ENCODE measurements at places on chromosomes 6 and 20.
A peak's percentile ranks its signal among the peaks of the same experiment; 100 is the strongest.

- no peak for DNase-seq
Observed at GRCh38 chr6:98384801-98385200, 449.6 kb upstream of the POU3F2 start.

GRCh38 chr6:14920276-14920675, 325.6 kb upstream of the JARID2 start:
- DNase-seq = no peak

DNA sequence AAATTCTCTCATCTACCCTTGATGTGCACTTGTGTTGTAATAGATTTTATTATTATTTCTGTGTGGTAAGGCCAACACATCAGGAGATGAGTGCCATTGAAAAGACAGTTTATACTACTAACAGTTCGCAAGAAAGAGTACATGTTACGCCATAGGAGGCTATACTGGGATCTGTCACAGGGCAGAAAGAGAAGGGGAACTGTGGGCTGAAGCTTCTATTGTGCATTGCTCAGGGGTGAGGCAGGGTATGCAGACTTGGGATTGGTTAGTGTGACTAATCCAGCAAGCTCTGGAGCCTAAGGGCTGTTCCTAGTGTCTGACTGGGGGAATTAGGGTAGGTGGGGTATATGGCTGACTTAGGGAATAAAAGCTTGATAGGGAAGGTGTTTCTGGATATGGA, 50.9 kb downstream of the GPR63 start:
- no peak for DNase-seq

DNA sequence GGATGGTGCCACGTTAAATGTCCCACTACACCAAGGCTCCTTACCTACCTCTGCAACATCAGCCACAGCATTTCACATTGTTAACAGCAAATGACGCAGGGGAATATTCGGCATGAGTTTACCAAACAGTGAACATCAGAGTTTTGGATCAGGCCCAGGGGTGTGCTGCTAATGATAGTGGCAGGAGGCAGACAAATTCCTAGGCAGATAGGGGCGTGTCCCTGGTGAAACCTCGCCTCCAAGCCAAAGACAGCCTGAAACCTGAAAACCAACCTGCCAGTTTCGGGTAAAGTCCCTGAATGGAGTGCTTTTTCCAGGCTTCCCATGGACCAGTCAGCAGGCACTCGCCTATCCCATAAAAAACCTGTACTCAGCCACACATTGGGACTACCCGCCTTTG, 133.6 kb downstream of the SH3BGRL2 start:
- DNase-seq = no peak

- DNase-seq = no peak
Observed at GRCh38 chr6:39822846-39823815, 31.0 kb downstream of the DAAM2 start.

- no peak for DNase-seq
Observed at GRCh38 chr6:131124336-131125071, 10.8 kb upstream of the AKAP7 start.

GRCh38 chr6:7373739-7374138, 15.8 kb downstream of the CAGE1 start:
- no peak for DNase-seq

- DNase-seq = no peak
Observed at GRCh38 chr6:4253604-4254231, 118.3 kb upstream of the ECI2 start.

DNA sequence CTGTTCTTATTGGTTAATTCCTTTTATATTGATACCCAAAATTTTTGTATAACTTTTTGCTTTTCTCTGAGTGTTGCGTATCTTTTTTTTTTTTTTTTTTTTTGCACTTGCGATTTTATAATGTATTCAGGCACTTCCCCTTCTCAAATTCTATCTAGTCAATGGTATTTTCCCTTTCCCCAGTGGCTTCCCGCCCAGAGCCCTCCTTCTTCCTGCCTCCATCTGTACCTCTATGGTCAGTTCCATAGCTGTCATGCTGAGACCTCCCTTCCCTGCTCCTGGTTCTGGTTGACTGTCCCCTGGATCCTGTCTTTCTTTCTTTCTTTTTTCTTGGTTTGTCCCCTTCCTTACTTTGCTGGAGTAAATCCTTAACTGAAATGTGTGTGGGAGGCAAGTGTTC, 94.7 kb downstream of the RNF144B start:
- no peak for DNase-seq

GRCh38 chr6:122061855-122062254, 337.6 kb upstream of the HSF2 start:
- no peak for DNase-seq

GRCh38 chr6:38637756-38638155, 2.0 kb downstream of the BTBD9 start:
- no peak for DNase-seq

DNA sequence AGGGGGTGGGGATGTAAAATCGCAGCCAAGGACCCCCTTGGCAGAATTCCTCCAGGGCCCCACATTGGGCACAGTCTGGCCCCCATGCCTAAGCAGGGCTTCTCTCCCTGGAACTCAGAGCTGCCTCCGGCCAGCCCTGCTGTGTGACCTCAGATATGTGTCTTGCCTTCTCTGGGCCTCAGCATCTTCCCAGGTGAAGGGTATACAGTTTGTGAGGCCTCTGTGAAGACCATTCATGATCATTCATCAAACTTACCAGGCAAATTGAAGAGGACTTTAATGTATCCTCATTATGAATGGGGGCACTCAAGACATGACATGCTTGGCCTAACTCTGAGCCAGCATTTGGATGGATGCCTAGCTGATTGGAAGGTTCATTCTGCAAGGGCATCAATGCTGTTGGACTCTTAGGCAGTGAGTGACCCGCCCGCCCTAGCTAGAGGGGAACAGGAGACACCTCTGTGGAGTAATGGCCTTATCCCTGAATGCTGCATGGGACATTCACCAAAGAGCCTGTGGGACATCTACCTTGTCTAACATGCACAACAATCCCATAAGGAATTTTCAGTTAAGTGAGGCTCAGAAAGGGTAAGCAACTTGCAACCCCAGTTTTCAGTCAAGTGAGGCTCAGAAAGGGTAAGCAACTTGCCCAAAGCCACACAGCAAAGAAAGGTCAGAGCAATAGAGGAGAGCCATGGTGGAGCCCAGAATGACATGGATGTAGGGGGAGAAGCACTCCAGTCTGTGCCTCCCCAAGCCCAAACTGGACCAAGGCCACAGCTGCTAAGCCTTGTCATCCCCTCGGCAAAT, 535 bp downstream of the CCN5 start:
- DNase-seq = no peak

GRCh38 chr6:56356426-56356825, 109.0 kb upstream of the COL21A1 start:
- DNase-seq = no peak

GRCh38 chr6:44000164-44000842, 126.9 kb downstream of the MRPL14 start:
- no peak for DNase-seq

DNA sequence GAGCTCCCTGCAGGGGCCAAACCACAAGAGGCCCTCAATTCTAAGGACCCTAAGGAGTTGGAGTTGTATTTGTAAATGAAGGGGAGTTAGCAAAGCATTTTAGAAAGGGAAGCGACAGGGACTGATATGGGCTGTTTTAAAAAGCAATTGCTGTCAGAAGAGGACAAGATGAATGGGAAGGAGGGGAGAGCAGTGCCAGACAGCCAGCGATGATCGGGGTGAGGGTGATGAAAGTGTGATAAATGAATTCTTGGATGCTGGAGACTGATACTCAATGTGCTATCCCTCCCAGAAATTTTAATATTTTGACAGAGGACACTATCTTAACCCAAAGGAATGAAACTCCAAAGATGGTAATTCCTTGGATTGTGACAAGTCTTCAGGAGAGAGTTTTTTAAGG, 289.2 kb downstream of the CLIC5 start:
- DNase-seq = no peak

DNA sequence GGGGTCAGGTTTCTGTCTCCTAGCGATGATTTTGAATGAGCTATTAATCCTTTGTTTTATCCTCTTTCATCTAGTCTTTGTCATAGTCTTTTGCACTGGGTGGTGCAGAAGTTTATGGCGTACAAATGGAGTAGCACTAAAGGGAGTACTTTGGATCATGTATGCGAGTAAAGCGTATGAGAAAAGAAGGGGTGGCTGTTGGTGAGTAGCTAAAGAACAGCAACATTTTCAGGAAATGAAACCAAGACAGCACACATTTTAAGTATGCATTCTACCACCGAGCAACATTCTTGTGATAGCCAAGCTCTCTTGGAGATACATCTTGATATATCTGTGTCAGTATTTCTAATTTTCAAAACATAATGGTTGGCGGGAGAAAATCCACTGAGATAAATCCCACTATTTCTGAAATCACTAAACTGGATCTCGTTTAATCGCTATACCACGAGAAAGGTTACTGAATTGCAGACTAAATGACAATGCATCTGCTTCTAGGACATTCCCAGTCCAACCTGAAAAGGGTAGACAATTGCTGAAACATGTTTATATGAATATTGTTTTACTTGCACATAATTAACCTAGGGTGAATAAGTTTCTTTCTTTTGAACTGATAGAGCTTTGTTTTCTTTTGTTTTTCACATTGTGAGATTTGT, 196.1 kb downstream of the TRIM27 start:
- DNase-seq = no peak

DNA sequence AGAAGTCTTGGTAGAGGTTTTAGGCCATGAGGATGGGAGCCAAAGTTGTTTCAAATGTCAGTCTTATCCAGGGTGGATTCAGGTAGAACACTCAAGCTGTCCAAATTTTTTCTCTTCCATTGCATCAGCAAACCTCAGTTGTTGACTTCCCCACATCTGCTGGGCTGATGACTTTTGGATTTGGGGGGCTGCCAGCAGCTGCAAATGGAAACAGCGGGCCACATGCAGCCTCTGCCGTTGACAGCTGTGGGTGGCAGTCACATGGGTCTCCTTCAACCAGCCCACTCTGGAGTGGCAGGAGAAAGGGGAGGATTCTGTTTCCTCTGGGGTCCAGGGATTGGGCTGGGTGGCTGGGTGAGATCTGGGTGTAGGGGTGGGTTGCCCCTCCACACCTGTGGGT, 5.8 kb upstream of the MLN start:
- no peak for DNase-seq

DNA sequence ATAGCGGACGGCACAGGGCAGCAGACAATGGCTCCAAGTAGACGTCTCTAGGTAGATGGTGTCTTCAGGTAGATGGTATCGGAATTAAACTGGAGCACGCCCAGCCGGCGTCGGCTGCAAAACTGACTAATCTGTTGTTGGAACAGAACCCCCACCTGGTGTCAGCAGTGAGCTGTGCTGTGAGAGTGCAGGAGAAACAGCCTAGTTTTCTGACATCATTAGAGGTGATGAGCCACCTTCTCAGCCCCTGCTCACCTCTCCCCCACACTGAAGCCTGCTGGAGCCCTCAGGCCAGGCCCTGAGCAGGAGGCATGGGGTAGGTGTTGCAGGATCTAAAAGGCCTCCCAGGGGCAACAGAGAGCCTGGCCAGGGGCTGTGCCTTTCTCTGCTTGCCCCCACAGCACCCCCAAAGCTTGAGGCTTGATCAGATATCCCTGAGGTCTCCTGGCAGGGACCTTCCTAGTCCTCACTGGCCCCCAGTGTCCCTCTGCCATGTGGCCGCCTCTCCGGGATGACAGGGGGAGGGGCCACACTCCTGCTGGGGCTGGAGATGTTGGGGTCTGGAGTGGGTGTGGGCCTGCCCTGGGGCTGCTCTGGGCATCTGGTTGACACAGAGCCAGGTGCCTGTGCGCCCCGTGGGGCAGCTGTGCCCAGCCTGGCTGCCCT, 6.9 kb upstream of the HELZ2 start:
- DNase-seq = peak; percentile 78

DNA sequence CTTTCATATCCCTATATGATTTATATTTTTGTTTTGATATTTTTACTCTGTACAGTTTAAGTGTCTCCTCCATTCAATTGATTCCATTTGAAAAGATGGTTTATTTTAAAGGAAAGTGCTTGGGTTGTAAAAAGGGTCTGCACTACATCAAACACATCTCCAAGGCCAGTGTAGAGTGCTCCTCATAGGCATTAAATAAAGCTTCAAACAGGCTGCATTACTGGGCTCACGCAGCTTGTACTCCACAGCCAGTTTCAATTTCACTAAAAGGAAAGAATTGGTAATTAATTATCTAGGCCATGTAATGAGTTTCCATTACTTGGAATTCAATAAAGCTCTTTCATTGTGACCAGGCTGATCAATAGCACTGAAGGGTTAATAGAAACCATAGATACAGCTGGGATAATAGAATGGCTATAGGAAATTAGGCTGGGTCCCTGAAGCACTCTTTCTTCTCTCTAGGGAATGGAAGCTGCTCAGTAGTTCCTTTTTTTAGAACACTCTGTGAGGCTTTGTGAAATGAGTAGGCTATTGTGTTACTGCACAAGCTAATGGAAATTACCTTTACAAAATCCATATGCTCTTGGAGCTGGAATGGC, 442.2 kb downstream of the RNF144B start:
- DNase-seq = no peak

DNA sequence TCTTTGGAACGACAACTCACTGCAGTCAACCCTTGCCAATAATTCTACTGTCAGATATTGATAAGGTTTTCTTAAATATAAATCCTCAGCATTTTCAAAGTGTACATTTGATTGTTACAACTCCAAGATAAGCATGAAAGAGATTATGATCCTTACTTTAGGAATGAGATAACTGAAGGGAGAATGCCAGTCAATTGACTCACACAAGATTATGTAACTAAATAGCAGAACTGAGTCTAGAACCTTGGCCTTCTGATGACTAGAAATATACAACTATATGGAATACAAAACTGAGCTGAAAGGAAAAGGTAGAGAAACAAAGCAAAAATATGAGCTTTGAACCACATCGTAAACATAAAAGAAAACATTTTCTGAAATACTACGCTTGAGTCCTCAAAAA, 26.9 kb upstream of the STXBP5 start:
- no peak for DNase-seq

- no peak for DNase-seq
Observed at GRCh38 chr6:116175344-116175743, 49.4 kb upstream of the COL10A1 start.

GRCh38 chr20:31430568-31431115, 9.8 kb upstream of the DEFB123 start:
- no peak for DNase-seq

GRCh38 chr6:113495521-113495920, 361.6 kb upstream of the MARCKS start:
- no peak for DNase-seq

DNA sequence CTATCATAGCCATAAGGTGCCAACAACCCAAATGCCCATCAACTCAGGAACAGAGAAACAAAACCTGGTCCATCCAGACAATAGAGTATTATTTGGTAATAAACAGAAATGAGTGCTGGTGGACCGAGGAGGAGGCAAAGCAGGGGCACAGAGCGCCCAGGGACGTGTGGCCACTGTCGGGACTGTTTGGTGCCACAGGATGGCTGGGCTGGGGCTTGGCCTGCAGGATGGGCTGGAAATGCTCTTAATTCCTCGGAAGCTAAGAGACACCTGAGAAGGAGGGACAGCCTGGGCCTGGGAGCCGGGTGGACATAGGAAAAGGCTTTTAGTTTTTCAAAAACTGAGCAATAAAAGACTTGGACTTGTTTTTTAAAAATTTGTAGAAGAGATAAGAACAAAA, 216.4 kb downstream of the DLL1 start:
- DNase-seq = no peak

GRCh38 chr6:157822245-157823000, 623 bp upstream of the SNX9 start:
- no peak for DNase-seq

All from GM12891 (cell line).